Stimulated activated effector memory CD8-positive, alpha-beta T cell treated with anti-CD3 and anti-CD28 coated beads, Interleukin-12 subunit alpha, Interleukin-12 subunit beta, amount 100 ng/mL, for 72 hours (primary cell): ENCODE measurements at places on chromosomes 6 and 20.

- DNase-seq = no peak
Measured at GRCh38 chr20:44219170-44219730, 8.7 kb upstream of the OSER1 start.

- peak; percentile 22 for DNase-seq
Measured at GRCh38 chr20:59817406-59817805, 116.0 kb downstream of the SYCP2 start.

DNA sequence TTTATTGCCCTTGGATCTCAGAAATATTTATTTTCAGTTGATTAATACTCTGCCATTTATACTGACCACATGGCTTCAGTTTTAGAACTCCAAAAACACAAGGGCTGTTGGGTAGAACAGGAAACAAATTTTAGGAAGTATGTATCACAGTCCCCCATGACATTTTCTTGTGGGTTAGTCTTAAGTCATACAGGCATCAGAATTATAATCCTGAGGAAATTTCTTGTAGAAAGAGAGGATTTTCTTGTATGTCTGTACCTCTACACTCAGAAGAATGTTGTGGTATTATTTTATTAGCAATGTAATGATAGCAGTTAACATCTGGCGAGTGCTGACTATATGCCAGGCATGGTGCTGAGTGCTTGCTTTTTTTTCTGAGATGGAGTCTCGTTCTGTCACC is 302.9 kb downstream of the CLIC5 start:
- DNase-seq = no peak

- DNase-seq = no peak
Measured at GRCh38 chr6:127550403-127550802, 26.6 kb upstream of the C6orf58 start.

DNA sequence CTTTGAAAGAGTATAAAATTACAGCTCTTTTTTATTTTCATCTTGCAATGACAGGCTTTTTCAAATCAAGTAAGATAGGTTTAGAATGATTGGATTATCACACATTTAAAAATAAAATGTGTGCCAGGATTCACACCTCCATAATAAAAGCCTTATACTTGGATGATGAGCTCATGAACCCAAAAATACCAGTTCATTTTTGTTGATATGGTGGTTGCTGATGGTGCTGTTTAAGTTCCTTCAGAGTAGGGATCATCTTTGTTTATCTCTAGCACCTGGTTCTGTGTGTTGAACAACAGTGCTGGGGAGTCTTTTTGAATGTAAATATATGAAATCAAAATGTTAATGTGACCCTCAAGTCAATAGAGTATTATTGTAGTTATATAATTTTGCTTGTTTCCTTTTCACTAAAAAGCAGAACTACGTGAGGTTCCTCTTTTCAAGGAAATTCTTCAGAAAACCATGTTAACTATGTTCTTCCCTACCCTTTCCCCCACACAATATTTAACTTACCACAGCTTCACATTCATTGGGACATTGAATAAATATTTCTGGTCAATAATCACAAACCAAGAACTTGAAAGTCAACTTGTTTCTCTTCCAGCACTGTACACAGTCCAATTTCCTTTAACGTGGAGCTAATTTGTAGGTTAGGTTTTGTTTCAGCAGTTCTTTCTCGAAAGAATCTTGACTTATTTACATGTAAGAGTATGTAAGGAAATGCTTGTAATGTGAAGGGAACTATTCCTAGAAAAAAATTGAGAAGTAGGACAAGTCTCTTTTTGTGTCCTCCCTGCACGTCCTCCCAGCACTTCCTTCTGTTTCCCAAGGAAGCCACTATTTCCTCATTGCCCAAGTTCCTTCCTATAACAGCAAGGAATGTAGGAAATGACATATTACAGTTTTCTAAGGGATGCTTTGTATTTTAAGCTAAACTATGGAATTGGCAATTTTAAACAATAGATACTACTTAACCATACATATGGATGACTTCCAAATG is 945.9 kb upstream of the CITED2 start:
- no peak for DNase-seq

DNA sequence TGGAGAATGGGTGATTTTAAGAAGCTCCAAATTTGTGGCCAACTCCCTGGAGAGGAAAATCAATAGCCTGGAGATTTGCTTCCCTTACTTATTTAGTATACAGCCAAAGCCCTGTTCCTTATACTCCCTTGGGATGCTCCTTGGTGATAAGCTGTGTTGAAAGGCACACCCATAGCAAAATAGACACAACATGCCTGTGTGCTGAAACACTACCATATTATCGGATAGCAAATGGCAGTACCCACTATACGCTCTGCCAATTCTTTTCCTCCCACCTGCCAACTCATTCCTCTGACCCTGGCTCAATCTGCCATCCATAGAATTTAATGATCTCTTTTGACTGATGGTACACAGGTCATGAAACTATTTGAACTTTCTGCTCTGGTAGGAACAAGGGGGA is 98.2 kb downstream of the CLIC5 start:
- no peak for DNase-seq

DNA sequence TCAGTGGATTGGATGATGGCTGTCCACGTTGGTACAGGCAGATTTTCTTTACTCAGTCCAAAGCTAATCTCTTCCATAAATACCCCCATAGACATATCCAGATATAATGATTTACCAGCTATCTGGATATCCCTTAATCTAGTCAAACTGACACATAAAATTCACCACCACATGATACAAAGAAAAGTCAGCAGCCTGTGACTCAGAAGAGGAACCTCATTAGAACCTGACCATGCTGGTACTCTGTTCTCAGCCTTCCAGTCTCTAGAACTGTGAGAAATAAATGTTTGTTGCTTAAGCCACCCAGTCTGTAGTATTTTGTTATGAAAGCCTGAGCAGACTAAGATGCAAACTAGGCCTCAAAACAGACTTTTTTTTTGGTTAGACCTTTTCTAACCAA is 431.3 kb upstream of the RNF217 start:
- no peak for DNase-seq

DNA sequence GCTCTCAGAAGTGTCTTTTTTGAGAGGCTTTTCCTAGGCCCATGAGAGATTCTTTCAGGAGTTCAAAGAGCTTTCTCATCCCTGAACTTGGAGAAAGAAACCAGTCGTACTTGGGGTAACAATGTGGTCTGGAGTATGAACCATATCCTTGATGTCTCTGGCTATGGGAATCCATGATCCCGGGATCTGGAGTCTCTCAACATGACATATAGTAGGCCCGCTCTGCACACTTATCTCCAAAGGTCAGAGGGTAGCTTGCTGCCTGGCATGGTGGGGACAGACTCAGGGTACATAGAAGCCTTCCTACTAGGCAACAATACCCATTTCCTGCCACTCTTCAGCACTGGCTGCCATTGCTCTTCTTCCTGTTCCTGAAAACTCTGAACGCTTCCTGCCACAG is 42.2 kb upstream of the NFATC2 start:
- DNase-seq = no peak

DNA sequence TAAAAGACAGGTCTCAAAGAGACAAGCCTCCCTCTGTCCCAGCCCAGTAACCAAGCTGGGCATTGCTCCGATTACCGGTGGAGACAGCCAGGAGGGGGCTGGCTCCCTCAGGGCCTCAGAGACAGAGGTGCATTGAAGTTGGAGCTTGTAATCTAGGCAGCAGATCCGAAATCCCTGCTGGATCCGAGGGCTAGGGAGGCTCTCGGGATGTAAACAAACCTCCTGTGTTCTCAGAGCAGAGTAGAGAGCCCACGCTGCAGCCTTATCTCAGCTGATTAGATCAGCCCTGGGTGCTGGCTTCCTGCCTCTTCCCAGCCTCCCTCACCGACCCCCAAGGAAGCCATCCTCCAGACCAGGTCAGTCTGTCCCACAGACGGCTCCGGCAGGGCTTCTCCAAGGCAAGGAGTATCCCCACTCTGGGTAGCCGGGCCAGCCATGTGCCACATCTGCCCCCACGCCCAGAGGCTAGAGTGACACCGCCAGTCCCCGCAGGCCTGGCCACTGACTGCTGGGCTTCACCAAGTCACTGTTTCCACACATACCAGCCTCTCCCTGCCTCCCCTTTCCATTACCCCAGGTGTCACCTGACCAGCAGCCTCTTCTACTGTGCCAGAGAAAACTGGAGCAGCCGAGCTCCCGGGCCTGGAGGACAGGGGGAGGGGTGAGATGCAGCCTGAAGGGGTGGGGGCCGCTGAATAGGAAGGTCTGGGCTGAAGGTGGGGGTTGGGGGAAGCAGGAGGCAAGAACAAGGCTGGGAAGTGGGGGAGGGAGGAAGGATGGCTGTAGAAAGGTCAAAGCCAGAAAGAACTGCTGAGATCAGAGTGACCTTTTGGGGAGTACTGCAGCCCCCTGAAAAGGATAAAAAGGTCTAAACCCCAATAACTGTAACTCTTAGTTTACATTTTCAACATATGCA is 6.0 kb downstream of the SDC4 start:
- DNase-seq = no peak

- peak; percentile 17 for DNase-seq
Measured at GRCh38 chr20:45892828-45893500, 1.8 kb downstream of the CTSA start.

- DNase-seq = no peak
Measured at GRCh38 chr20:59001449-59002171, 5.4 kb downstream of the CTSZ start.

GRCh38 chr6:148835920-148836441 is 89.2 kb downstream of the UST start:
- DNase-seq = peak; percentile 80

GRCh38 chr6:16850681-16851026 is 89.4 kb upstream of the ATXN1 start:
- DNase-seq = no peak

GRCh38 chr6:118122801-118123200 is 215.7 kb downstream of the SLC35F1 start:
- no peak for DNase-seq

- DNase-seq = no peak
Measured at GRCh38 chr6:78867020-78867369, 356 bp upstream of the IRAK1BP1 start.

GRCh38 chr6:21800948-21801438 is 207.4 kb downstream of the SOX4 start:
- no peak for DNase-seq

DNA sequence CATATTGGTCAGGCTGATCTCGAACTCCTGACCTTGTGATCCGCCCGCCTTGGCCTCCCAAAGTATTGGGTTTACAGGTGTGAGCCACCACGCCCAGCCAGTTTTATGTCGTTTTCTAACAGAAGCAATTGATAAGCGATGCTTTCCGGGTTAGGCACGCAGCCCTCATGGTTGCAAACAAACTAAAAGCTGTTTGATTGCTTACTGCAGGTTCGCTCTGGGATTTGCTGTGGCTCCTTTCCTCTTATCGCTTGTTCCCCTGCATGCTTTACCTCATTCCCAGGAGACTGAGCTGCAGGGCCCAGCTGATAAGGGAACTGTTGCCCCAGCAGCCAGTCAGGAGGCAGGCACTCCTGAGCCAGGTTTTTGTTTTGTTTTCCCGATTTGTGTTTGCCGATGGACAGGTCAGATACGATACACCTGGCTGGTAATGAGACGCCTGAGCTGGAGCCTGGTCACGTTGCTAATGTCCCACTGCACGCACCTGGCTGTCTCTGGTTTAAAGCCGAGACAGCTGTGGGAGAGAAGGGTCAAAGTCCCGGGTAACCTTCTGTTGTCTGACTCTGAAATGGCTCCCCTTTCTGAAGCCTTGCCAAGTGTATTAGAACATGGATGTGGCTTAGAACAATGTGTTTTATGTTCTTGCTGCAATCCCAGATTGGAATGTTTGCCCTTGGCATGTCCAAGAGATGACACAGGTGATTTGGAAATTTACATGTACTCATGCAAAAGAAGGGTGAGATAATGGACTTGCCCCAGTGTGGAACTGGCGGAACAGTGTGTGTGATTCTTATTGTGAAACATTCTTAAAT is 19.9 kb downstream of the DSP start:
- DNase-seq = no peak

DNA sequence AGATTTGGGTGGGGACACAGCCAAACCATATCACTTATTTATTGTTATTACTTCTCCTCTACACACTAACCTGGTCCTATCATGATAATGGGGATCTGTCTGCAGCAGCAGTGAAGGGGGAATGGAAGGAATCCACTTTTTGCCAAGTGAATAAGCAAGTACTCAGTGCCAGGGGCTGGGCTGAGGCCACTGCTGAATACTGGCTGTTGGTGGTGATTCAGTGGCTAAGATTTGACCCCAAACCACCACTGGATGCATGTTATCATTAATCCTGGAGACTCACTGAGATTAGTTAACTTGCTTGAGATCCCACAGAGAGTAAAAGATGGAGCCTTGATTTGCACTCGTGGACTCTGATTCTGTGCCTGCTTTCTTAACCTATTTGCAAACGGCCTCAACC is 127.7 kb downstream of the TSHZ2 start:
- DNase-seq = no peak

DNA sequence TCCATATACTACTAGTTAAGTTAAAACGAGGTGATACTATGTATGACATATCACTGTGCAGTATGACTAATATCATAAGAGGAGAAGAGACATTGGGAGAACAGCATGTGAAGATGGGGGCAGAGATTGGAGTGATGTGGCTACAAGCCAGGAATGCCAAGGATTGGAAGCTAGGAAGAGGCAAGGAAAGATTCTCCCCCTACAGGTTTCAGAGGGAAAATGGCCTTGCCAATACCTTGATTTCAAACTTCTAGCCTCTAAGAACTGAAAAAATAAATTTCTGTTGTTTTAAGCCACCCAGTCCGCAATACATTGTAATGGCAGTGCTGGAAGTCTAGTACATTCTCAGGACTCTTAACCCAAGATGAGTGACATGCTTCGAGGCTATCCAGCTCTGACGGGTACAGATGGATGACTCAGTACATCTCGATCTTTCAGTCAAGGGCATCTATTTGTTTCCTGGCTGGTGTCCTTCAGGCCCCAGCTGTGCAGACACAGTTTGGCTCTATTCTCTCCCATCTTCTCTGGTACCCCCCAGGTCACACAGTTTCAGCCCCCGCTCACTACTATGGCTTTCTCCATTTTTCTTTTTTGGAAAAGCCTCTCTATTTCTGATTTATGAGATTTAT is 55.5 kb upstream of the THEMIS start:
- DNase-seq = no peak

GRCh38 chr6:42007286-42008137 is 42.8 kb upstream of the TAF8 start:
- no peak for DNase-seq

DNA sequence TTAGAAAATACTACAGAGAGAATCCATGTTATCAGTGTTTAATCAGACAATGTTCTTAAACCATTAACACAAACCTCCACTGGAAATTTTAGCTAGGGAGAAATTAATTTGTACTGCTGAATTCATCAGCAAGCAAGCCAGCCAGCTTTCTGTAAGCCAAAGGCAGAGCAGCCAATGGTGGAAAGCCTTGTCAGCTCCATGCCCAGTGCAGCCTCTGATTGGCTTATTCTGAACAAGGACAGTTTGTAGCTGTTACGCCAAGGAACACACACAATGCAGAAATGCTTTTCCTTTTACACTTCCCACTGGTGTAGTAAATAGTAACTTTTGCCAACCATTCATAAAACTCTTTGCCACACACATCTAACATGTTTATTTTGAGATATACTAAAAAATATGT is 265.0 kb downstream of the TENT5A start:
- DNase-seq = no peak

DNA sequence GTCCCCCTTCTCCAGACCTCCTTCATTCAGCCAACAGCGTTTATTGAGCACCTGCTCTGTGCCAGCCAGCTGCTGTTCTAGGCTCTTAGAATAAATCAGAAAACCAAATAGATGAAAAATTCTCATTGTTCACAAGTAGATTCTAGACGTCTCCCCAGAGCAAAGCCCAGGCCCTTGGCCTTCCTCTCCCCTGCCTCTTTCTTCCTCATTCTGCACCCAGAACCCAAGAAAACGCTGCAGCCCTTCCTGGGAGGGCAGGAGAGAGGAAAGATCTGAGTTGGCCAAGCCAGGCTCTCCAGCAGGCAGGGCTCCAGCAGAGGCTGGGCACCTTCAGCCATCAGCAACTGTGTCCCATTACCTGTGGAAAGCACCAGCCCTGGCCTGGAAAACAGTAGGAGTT is 12.0 kb upstream of the BPI start:
- no peak for DNase-seq
